ENCODE measurements at places on chromosomes 2 and 18.

- no peak for DNase-seq
Observed at GRCh38 chr2:70679259-70679658, 88.7 kb downstream of the ADD2 start.

DNA sequence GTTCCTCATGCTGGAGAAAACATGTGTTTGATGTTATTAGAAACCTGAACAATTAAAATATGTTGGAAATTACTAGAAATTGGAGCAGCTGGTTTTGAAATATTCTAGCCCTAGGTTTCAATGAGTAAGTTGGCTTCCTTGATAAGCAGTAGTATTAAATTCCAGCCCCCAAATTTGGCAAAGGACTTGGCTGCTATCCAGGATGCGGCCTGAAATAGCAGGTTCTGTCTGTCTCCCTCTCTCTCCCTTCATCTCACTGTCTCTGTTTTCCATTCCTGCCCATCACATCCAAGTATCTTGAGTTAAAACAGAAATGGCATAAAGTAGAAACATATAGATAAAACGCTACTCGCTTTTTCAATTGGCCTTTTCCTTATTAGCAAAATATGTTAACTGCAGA lies 20.9 kb upstream of the GPR45 start:
- no peaks in the 10 kb centered on the region for H3K4me1 ChIP-seq
- no peaks in the 10 kb centered on the region for H3K27me3 ChIP-seq
- no peak overlapping the region for H3K27ac ChIP-seq

DNA sequence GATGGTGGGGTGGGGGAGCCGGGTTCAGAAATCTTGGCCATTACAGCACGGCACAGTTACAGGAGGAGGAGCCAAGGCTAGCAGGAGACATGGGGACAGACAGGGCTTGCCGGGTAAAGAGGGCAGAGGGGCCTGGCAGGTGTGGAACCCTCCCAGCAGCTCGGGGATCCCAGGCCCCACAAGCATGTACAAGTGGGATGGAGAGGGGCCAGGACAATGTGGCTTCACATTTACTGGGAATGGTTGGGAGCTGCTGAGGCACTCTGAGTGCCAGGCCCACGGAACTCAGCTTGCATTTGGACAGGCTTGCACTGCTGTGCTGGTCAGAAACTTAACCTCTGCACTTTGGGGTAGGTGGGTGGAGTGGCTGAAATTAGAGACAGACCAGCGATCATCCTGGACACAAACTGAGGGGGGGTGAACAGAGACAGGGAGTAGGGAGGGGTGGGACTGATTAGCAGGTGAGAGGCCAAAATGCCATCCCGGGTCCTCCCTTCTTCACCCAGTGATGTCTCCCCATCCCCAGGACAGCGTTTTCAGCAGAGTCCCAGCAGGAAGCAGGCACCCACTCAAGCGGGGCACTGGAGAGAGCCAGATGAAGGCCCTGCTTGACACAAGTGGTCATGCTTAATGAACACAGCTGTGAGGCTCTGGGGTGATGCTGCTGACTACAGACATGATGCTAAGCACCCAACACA lies 9.6 kb downstream of the PER2 start:
- no peak overlapping the region for H3K27ac ChIP-seq
- peaks cover 22% of the 10 kb centered on the region for H3K36me3 ChIP-seq
- no peak overlapping the region for H3K4me3 ChIP-seq
- H3K27me3 ChIP-seq, result no peaks in the 10 kb centered on the region
- no peak for DNase-seq

DNA sequence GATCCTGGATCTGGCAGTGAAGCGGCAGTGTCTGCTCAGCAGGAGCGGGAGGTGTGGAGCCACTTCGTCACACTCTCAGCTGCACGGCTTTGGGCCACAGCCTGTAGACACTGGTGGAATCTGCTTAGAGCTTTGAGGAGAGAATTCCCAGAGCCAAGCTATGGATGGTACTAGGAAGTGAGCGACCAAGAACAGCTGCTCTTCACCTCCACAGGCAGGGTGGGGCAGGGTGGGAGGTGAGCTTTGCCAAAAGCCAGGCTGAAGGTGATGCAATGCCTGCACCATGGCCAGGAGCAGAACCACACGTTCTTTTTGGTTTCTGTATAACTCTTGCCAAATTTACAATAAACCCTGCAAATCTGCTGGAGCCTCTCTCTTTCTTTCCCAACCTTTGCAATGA lies 226.1 kb downstream of the ANKRD30B start:
- H3K36me3 ChIP-seq, result no peaks in the 10 kb centered on the region
- H3K27ac ChIP-seq, result no peak overlapping the region
- no peak overlapping the region for H3K4me3 ChIP-seq
- H3K27me3 ChIP-seq, result no peaks in the 10 kb centered on the region
